ENCODE measurements at places on chromosomes 1 and 21.

DNA sequence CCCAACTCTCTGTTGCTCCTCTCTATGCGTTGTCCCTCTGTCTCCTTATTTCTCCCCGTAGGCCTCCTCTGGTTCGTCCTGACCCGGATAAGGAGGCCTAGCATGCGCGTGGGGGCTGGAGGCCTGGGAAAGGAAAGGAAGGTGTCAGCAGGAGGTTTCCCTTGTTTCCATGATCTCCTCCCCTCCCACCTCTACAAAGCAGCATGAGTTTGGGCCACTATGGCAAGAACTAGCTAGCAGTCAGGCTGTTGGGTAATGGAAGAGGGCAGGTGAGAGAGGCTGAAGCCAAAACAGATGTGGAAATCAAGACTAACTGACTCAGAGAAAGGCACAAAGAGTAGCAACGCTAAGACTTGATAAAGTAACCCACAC is 687 bp upstream of the SEMA6C start:
- no peak for DNase-seq

GRCh38 chr1:229229721-229230139 is 41.2 kb upstream of the RAB4A start:
- DNase-seq: no peak

GRCh38 chr1:18761948-18762840 is 97.3 kb downstream of the TAS1R2 start:
- DNase-seq: no peak

GRCh38 chr1:239274242-239274830 is 112.0 kb upstream of the CHRM3 start:
- DNase-seq: no peak

GRCh38 chr1:84653130-84653677 is 37.1 kb downstream of the SSX2IP start:
- no peak for DNase-seq

DNA sequence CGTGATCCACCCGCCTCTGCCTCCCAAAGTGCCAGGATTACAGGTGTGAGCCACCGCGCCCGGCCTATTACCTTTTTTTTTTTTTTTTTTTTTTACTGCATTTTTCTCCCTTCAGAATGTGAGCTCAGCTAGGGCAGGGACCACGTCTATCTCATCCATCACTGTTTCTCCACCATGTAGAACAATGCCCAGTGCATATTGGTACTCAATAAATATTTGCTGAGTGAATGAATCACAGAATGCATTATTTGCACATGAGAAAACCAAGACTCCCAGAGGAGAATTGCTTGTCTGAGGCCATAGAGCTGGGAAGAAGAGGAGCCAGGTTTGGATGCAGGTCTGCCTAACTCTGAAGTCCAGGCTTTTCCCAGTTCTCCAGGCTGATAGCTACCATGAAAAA is 8.2 kb upstream of the SLC9A1 start:
- DNase-seq: no peak

GRCh38 chr1:19313961-19314882 is 2.1 kb downstream of the SLC66A1 start:
- DNase-seq: no peak

- DNase-seq: no peak
These were observed 13.4 kb downstream of the ELOA start for GRCh38 chr1:23756676-23757075.

GRCh38 chr1:152515434-152515783 is 1.1 kb downstream of the CRCT1 start:
- DNase-seq: no peak

GRCh38 chr1:15598436-15598835 is 13.6 kb upstream of the AGMAT start:
- no peak for DNase-seq

DNA sequence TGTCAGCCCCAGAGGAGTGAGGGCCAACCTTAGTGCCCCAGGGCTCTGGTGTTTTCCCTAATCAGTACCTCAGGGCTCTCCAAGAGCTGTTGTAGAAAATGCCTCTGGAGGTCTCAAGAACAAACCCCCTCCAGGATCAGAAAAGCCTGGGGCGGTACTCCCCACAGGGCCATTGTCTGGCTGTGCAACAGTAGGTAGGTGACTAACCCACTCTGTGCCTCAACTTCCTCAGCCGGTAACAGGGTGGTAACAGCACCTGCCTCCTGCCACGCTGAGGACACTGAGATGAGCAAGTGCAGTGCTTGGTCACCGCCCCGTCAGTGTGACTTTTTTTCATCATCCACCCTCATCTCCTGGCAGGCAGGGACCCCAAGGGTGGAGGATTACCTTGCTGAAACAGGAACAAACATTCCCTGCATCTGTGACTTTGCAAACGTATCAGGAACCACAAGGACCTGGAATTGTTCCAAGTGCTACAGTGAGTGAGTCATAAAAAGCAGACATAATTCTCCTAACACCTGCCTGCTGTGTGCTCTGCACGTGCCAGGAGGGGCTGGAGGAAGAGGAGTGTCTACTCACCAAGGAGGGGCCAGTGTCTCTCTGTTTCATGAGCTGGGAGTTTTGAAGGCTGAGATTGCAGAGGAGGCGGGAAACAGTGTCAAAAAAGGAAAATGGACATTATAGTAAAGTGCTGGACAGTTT is 440.8 kb downstream of the NPHP4 start:
- no peak for DNase-seq

DNA sequence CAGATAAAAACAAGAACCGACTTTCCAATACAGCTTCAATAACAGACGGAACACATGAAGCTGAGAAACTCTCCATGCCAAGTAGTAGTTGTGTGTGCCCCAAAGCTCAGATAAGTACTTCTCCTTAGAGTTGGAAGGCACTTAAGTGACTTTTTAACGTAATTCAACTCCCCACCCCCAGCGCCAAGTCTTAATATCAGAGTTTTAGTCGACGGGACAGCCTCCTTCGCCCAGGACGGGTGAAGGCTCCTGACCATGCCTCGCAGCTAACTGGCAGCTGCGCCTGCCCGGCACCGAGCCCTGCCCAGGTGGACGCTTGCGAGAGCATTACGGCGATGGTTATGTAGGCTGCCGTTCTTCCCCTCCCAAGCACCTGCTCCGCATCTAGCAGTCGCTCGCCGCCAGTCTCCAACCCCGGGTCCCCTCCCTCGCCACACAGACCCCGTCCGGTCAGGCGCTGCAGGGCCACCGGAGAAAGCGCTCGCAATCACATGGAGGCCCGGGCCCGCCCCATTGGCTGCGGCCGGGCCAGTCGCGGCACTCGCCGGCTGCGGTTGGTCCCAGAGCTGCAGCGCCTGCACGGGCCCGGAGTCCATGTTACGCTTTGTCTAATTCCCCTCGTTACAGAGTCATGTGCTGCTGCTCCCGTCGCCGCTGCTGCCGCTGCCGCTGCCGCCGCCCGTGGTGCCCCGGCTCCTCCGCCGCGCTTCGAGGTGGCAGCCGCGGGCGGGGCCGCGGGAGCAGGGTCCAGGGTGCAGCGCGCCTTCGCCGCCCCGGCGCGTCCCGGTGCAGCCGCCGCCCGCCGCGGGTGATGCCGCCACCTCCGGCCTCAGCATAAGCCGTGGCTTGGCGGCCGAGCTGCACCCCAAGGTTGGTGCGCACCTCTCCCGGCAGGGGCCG is at the start of gene LRRC8D:
Gene LRRC8D (plus strand): TSS at position 611 of the 900 bp plus-strand sequence. CDS start 112,037 bp downstream, outside the sequence.
- DNase-seq: peak; percentile 69

- DNase-seq: no peak
These were observed 16.8 kb upstream of the BRINP3 start for GRCh38 chr1:190494451-190494850.

DNA sequence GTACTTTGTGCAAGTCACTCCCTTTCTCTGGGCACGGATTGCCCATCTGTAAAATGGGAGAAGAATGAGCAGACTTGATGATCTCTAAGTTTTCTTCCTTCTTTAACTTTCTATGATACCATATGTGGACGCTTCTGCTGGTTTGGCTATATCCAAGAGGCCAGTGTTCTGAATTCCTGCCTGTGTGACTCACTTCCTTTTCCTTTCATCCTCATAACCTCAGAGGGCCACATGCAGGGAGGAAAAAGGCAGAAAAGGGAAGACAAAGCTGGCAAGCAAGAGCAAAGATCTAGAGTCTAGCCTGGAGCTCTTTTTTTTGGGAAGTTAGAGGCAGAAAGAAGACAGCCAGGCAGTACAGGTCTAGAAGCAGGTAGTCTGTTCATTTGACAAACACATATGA is 151.2 kb downstream of the OMA1 start:
- DNase-seq: no peak

DNA sequence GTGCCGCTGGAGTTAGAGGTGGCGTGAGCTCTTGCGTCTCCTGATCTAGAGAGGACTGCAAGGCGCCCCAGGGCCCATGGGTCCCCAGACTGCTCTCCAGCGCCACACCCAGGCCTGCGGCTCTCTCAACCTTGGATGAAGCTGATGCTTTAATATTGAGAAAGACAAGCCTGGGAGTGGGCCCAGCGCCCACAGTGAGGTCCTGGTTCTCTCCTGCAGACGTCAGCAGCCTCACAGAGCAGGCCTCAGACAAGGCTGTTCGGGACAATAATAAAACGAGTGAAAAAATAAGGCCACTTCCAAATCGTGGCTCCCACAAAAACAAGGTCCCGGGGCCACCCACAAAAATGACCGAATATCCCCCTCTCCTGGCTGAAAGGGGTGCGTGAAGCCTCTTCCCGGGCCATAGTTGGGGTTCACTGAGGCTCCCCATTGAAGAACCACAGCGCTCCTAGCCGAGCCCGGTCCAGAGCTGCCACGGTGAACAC is 6.0 kb upstream of the DNMT3L start:
- DNase-seq: peak; percentile 15

DNA sequence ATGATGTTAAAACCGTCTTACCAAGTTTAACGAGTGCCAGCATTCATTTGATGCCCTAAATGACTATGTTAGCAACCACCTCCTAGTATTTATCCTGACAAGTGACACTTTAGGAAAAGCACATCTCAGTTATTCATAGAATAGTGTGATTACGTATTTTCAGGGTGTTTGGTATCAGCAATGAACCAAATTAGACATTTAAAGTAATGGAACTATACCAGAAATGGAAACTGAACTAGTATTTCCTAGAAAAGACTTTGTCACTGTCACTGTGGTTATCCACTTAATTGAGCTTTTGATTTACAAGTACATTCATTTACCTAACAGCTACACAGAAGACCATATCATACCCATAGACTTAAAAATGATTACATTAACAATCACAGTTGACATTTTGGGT is 3.6 kb upstream of the IL12RB2 start:
- no peak for DNase-seq

- no peak for DNase-seq
These were observed 68.3 kb downstream of the TCP10L start for GRCh38 chr21:32516756-32517649.

DNA sequence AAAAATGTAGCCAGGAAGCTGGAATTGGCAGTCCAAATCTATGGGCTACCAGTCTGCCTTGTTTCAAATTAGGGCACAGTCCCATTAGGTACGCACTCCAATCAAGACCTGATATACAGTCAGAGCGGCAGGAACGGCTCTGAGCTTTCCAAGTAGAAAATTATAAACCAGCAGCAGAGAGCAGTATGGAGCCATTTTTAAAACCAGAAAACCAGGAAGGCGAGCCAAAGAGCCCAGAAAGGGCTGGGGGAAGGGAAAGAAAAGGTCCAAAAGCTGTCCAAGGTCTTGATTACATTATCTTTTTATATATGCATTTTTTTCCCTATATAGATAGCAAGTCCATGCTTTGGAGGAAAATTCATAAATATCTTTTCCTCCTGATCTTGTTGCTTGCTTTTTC is 719.0 kb downstream of the RWDD3 start:
- DNase-seq: no peak

DNA sequence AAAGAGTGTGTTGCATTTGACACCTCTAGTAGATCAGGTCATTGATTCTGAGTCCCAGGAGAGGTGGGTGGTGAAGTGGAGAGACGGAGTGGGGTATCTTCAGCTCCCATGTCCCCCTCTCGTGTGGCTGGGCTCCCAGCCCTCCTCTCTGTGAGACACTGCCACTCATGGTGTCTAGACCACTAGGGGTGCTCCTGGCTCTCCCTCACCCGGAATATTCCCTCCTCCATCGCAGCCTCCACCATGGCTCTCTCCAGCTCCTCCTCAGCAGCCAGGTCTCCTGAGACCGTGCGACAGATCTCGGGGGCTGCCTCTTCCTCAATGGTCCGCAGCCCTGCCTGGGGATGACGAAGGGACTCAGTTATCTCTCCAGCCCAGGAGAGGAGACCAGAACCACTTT is 20.6 kb upstream of the KIF21B start:
- no peak for DNase-seq

- no peak for DNase-seq
These were observed 23.0 kb upstream of the SPSB1 start for GRCh38 chr1:9269721-9270120.

GRCh38 chr1:42322577-42322976 is 12.5 kb downstream of the FOXJ3 start:
- DNase-seq: no peak

GRCh38 chr1:1359664-1360468 is 1.5 kb upstream of the MXRA8 start:
- no peak for DNase-seq

GRCh38 chr1:42737257-42737656 is 2.8 kb downstream of the CLDN19 start:
- DNase-seq: no peak

GRCh38 chr1:19405761-19406487 is 79.4 kb downstream of the CAPZB start:
- DNase-seq: no peak

DNA sequence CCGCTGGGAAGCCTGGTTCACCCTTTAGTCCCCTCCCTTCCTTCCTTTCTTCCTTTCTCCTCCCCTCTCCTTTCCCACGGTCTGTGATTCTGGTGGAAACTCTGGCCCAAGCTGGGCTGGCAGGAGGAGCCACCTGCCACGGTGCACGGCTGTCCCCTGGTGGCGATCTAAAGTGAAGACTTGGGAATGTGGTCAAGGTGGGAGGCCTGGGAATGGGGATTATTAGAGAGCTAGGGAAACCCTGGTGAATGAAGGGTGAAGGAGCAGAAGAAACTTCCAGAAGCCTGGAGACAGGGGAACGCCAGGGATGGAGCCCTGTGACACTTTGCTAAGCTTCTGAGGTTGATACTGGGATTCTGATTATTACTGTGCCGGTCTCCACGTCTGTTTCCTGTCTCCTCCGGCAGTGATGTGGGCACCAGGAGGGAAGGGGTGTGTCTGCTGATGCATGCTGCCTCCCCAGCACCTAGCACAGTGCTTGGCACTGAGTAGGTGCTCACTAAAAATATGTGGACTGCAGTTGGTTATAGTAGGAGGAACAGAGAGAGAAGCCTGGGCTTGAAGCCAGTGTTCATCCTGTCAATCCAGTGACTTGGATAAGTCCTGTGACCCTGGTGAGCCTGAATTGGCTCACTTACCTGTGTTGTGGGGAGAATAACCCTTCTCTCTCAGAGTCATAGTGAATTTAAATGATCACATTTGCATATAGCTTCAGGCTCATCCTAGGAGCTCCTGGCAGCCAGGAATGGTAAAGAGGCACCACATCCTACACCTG is 71.2 kb upstream of the NBPF3 start:
- DNase-seq: peak; percentile 68

GRCh38 chr1:10415211-10415930 is 14.9 kb upstream of the CENPS start:
- DNase-seq: no peak

GRCh38 chr1:93692451-93692861 is 10.8 kb upstream of the BCAR3 start:
- DNase-seq: no peak

DNA sequence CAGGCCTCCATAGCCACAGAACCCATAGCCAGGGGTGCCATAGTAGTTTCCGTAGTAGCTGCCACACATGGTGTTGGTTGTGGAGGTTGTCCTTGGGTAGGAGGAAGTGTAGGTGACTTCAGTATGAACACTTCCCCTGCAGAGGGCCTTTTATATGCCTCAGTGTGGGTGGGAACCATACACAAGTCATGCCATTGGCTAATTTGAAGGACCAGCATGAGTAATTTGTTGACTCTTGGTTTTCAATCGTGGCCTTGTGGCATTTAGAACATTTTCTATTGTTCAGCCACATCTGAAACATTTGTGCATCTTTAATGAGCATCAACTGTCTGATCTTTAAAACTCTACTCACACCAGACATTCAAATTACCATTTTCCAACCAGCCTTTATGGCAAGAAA is at the start of gene KRTAP6-1:
Gene KRTAP6-1 (minus strand): TSS at position 95 of the 400 bp plus-strand sequence. CDS start 26 bp downstream, at position 69.
- no peak for DNase-seq
